ENCODE measurements at places on chromosomes 12 and 14.

DNA sequence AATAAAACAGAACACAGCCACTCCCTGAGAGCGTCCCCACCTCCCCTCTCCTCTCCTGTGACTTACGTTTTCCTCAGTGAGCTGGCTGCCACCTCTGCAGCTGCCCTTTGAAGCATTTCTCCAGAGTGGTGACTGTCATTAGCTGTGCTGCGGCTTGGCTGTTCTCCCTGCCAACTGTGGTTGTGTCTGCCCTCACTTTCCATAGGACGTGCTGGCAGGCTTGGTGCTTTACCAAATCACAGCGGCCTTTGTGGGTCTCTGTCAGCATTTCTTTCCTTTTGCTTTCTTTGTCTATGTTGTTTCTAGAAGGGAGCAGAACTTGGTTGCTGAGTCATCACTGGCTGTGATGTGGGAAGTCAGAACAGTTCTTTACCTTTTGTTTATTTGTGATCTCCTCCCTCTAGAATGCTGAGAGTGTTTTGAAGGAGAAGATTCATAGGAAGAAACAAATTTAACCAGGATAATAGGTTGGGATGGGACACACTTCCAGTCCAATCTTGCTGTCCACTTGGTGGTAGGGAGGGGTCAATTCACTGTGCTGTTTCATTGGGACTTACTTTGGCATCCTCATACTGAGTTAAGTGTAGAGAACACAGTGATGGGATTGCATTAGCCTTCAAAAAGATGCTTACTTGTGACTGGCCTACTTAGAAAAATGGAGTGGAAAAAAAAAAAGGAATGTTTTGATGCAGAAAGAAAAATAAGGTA, 88.2 kb downstream of the TMX1 start:
- DNase-seq = peak; percentile 82

DNA sequence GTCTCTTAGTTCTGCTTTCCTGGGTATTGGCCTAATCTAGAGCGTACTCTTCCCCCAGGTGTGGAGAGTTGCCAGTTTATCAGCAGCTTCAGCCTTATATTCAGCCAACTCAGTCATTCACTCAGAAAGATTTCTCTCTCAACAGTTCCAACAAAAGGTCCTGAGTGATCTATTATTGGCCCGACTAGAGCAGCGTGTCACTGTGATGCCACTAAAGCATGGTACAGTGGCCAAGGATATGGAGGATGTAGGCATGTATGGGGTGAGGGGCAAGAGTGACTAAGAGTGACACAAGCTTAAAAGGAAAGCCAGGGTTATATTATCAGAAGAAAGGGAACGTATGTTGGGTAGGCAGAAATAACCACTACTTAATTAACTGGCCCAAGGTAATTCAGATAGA, 4.8 kb downstream of the NOPCHAP1 start:
- DNase-seq = no peak

DNA sequence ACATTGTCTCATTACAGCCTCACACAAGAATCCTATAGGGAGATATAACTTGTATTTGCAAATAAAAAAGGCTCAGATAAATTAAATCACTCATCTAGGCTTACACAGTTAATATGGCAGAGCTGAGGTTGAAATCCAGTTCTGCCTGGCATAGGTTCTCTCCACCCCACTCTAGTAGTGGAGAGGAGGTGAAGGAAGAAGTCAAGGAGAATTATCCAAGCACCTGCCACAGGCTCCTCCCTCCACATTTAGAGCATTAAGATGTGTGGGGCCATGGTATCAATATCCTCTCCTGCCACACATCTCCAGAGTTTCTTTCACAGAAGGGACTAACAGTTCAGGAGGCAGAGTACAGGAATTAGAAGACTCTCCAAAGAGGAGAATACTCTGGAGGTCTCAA, 22.5 kb upstream of the STAC3 start:
- no peak for DNase-seq

GRCh38 chr12:8829621-8830020, 7.2 kb downstream of the A2ML1 start:
- DNase-seq = no peak

DNA sequence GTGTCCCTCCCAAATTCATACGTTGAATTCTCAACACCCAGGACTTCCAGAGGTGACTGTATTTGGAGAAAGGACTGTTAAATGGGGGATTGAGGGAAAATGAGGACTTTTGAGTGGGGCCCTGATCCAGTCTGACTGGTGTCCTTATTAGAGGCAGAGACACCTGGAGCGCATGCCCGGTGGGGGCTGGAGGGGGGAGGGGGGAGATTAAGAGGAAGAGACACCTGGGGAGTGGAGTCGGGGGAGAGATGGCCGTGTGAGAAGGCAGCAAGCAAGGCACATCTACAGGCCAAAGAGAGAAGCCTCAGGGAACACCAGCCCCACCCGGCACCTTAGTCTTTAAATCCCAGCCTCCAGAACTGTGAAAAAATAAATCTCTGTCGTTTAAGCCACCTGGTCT, 209.7 kb downstream of the SLC41A2 start:
- DNase-seq = no peak

DNA sequence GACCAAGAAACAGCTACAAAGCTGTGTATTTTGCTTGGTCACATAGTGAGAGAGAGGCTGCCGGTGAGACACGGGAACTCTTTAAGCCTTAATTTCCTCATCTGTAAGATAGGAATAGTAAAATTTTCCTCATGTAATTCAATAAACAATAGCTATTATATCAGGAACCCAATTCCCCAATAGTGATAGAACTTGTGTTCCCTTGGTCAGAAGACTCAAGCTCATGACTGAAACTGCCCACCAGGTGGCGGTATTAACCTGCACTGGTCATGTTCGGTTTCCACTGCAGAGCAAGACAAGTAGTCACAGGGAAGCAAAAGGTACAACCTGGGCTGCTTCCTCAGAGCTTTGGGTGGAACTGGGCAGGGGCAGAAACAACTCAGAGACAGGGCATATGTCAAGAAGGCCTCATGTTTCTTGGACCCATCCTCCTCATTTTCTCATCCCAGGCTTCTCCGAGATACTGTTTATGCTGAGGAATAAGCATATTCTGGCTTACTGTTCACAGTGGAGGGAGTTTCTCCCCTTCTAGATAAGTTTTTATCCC, 4.2 kb upstream of the AJUBA start:
- peak; percentile 84 for DNase-seq

- peak; percentile 15 for DNase-seq
Observed at GRCh38 chr12:26719852-26720251, 113.1 kb downstream of the ITPR2 start.

- no peak for DNase-seq
Observed at GRCh38 chr14:20035449-20035848, 389 bp downstream of the OR4K13 start.

DNA sequence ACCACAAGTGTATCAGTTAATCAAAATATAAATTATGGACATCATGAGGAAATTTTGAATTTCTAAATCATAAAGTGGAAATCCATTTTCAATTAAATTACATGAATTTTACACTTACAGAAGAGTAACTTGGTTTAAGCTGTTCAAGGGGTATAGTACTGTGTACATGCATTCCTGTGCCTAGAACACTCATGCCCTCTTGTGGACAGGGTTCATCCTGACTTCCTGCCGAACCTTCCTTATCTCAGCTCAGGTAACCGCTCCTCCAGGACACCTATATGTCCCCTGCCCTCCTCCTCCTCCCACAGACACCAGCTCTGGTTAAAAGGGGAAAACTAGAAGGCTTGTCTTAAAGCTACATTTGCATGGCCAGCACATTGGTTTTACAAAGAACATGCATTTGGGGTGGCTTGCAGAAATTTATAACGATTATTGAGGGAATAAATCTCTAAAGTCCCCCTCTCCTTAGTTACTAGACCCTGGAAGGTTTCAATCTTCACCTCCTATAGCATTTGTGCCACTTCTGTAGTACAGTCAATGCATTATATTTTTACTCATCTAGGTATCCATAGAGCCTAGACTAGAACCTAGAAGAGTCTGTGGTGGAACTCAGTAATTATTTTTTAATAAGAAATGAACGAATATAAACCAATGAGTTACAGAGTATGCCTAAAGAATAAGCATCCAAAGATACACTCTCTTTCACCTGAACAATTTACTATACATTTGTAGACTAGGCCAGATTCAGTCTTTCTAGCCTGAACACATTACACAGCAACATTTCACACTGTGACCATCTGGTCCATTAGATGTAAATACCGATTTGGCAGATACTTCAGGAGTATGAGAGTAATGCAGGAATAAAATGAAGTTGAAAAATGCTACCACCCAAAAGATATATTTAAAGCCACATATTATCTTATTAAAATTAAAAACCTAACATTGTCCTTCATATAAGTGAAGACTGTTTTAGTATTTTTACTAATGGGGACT, 345.6 kb downstream of the PAWR start:
- peak; percentile 37 for DNase-seq

DNA sequence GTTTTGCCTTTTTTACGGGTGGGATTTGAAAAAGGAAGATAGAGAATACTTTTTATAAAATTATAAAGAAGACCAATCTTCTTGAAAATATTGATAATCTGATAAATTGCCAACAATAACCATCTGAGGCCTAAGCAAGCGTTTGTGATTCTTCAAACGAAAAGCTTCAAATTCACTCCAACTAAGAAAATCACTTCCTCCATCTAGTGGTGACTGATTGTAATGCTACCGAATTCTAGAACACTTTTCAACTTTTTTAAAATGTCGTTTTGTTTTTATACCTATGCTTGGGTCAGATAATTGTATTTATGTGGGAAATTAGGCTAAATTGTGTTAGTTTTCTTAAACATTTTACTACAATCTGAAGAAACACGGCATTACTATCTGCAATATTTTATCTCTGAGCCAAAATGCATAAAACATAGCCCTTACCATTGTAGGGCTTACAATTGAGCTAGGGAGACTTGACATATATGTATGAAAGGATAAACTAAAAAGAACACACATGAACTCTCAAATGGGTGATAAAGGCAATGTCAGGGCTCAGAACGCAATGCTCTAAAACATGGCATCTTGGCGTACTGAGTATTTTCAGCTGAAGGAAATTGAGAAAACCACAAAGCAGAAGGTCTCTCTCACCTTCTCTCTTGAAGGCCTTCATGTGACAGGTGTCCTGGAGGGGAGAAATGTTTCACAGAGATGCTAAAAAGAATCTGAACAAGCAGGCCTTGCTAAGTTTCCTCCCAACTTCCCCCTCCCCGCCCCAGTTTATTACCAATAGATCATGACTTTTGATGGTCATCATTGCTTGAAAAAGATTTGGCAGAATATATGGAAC, 36.8 kb upstream of the G2E3 start:
- DNase-seq = peak; percentile 58

GRCh38 chr14:94320243-94320642, 2.9 kb downstream of the SERPINA6 start:
- DNase-seq = no peak

GRCh38 chr12:6192604-6193380, 7.4 kb upstream of the CD9 start:
- DNase-seq = no peak

GRCh38 chr12:128969480-128970055, 116.3 kb downstream of the GLT1D1 start:
- no peak for DNase-seq

- DNase-seq = no peak
Observed at GRCh38 chr12:24173067-24173466, 223.6 kb upstream of the SOX5 start.

DNA sequence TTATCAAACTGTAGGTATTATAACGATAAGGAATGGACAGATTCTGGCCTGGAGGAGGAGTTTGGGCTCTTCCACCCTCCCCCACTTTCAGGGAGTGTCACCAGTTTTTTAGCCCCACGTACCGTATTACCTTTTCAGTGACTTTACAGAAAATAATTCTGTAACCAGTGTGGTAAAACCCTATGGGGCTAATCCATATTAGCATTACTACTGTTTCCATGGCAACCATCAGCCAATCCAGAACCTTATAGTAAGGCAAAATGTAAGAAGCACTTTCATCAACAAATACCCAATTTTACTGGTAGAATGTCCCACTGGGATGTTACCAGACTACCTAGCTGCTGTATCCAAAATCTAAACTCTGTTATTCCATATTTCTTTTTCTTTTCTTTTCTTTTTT, 50.7 kb downstream of the BICDL1 start:
- no peak for DNase-seq

DNA sequence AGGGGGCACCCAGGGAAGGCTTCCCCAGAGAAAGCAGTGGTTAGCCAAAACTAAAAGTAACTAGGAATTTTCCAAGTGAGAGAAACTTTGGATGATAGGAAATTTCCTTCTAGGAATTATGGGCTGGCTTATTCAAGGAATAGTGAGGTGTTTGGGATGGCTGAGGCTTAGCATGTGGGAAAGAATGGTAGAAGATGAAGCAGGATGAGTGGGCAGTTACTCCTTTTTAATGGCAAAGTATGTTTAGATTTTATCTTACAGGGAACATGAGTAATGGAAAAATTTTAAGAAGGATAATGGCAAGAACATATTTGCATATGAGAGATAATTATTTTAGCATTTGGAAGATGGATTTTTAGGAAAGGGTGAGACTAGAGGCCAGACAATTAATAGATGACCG, 197.6 kb downstream of the SLC38A4 start:
- peak; percentile 32 for DNase-seq

- DNase-seq = no peak
Observed at GRCh38 chr14:90632871-90633270, 183.4 kb downstream of the TTC7B start.

- no peak for DNase-seq
Observed at GRCh38 chr14:71301611-71302010, 394.4 kb downstream of the PCNX1 start.

- DNase-seq = no peak
Observed at GRCh38 chr12:75834591-75834990, 197.0 kb downstream of the PHLDA1 start.

DNA sequence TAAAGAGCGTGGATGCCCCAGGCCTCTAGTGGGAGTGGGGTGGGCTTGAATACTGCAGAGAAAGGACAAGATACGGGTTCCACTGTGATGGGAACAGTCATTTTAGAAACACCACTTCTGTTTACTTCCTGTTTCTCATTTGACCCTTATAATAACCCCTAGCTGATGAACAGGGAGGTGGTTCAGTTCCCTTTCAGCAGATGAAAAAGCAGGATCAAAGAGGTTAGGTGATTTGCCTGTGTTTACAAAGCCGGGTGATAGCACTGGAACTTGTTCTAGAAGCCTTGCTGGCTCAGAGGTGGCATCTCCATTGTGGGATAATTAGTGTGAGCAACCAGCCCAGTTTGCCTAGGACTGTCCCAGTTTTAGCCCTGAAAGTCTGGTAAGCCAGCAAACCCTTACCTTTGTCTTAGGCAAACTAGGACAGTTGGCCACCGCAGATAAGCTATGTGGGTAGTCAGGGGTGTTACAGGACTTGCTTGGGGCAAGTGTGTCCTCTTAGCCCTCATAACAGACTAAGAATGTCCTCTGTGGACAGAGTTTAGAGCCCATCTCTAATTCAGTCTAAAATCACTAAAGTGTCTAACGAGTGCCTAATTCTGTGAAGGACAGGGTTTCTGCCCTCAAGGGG, 7.5 kb upstream of the LRP1-AS start:
- no peak for DNase-seq

GRCh38 chr14:22596354-22596879, 1.7 kb upstream of the ABHD4 start:
- no peak for DNase-seq
